Colonic mucosa (tissue), 4 donors: ENCODE measurements at places on chromosomes 12 and 14.

GRCh38 chr12:27901959-27902358, 70.6 kb downstream of the PTHLH start:
- DNase-seq, result no peak

DNA sequence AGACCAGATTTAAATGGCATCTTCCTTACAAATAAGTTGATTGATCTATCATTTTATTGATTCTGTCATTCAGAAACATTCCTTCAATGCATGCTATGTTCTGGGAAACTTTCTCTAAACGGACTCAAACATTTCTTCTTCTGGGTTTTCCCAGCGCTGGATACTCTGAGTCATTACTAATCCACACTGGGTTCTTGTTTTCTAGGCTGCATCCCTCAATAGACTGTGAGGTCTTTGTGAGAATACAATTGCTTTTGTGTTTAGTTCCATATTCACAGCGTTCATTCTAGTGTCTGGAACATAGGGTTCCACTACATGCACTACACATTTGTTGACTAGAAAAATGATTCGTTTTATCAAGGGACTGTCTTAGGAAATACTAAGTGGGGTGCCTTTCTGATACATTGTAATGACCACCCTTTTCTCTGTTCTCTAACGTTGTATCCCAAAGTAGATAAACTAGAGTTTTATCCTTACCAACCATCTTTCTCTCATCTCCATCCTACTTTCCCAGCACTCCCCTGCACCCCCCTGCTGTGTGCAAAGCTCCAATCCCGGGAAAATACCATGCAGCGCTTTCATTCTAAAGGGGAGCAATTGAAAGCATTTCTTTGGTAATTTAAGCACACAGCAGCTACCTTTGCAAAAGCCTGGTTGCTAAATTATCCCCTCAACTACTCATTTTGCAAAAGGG, 878.7 kb downstream of the DIO2 start:
- DNase-seq, result no peak

DNA sequence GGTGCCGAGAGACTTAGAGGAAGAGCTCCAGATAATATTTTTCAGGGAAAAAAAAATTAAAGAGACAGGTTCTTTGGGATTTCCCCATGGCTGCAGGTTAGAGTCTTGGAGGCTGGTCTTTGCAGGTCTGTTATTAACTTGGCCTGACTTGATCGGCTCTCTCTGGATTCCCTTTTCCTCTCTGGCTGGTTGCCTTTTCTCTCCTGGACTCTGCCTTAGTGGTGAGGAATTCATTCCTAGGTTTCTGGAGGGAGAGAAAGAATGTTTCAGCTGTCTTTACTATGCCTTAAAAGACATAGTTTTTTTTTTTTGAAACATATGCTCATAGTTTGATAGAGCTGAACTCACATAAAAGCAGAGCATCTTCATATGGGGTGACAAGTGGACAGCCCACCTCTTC, 336.3 kb downstream of the BMP4 start:
- no peak for DNase-seq

DNA sequence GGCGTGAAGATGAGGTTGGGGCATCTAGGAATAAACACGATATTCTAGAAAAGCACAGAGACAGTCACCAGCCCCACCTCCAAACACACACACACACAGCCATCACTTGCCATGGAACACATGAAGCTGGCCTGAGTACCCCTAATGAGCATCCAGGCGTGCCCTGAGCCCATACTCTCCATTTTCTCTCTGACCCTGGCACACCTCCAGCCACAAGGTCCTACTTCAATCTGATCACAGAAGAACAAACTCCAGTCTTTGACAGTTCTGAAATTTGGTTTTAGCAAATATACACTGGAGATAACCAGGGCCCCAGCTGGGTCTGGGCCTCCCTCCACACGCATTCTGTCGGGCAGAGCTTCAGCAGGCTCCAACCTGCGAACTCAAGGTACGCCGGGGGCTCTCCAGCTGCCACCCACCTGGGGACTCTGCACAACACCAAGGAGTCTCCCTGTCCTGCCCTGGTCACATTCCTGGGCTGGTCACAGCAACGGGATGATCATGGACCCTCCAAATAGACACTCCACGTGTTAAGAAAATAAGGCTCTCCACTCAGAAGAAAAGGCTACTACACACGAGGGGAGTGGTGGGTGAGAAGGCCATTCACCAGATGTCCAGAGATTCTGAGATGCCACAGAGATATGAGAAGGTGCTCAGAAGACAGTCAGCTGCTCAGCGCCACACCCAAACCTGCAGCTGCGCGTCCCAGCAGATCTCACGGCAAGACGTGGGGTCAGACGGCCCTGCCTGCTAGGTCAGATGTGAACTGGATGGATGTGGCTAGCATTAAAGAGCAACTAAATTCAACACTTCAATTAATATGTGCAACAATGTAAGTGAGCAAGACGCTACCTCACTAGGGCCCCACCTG, 57.0 kb upstream of the PNMA1 start:
- DNase-seq, result no peak

DNA sequence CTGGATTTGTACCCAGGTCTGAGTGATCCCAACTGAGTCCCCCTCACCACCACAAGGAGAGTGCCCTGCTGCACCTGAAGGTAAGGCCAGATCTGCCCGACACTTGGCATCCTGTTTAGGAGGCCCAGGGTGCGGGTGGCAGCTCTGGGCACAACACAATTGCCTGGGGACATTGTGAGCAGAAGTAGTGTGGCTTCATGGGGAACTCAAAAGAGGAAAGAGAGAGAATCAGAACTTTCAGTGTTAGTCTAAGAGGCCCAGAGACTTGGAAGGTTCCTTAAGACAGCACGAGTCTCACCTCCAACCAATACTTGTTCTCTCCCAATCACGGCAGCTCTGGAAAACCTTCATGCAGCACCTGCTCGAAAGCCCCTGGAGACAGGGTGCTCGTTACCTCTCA, 6.6 kb upstream of the SLC8B1 start:
- DNase-seq, result no peak

- no peak for DNase-seq
These were observed 43.2 kb downstream of the ERC1 start for GRCh38 chr12:1034243-1034642.

DNA sequence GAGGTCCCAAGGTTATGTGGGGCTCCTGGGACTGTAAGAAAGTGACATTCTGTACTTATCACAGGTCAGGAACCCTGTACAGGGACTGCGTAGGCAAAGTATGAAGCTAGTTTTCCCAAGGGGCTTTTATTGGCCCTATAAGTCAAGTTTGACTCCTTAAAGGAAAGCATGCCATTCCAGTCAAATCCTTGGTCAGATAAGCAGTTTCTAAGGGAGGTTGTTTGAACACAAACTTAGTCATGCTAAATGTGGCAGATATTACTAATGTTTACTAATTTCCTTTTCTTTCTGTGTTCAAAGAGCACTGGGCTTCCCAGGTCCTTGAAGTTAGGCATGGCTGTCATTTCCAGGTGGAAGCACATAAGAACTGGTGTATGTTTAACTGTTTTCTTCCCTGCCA, 472.4 kb downstream of the ATP23 start:
- DNase-seq, result no peak

- no peak for DNase-seq
These were observed 5.4 kb downstream of the ACAD10 start for GRCh38 chr12:111691262-111691661.

- no peak for DNase-seq
These were observed 185.7 kb downstream of the SOX5 start for GRCh38 chr12:23763724-23764123.

- DNase-seq, result no peak
These were observed 22.9 kb downstream of the SPTSSA start for GRCh38 chr14:34439090-34439489.

DNA sequence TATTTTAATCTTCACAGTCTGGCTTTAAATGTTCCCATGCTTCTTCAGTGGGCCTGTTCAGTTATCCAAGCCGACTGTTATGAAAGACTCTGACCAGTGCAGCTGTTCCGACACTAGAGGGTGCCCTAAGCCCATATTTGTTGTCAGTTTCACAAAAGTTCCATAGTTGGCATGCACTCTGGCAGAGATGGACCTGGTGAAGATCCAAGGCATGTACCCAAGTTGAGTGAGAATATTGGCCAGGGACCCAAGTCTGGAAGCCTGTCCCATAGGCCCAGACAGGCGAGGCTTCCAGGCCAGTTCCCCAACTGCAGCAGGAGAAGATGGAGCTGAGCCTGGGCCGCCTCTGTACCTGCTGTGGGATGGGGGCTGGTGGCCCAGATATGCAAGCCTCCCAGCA, 27.4 kb upstream of the GUCY2C start:
- peak; percentile 71 for DNase-seq

DNA sequence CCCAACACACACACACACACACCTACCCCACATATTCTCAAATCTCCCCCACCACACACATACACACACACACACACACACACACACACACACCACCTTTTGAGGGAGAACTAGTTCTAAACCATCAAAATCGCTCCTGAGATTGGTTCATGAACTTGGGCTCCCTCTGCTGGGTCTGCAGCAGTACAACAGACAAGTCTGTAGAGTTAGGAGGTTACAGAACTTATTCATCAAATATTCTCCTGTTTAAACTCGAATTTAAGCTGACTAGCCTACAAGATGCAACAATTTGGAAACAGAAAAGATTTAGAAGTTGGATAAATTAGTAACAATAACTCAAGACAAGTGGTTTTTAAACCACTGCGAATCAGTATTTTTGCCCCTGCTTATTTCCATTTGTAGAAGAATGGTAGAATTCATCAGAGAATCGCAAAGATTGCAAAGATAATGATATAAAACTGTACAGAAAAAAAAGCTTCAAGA, 136.4 kb upstream of the USP15 start:
- no peak for DNase-seq

- DNase-seq, result no peak
These were observed 3.1 kb downstream of the OTUB2 start for GRCh38 chr14:94029265-94029664.

DNA sequence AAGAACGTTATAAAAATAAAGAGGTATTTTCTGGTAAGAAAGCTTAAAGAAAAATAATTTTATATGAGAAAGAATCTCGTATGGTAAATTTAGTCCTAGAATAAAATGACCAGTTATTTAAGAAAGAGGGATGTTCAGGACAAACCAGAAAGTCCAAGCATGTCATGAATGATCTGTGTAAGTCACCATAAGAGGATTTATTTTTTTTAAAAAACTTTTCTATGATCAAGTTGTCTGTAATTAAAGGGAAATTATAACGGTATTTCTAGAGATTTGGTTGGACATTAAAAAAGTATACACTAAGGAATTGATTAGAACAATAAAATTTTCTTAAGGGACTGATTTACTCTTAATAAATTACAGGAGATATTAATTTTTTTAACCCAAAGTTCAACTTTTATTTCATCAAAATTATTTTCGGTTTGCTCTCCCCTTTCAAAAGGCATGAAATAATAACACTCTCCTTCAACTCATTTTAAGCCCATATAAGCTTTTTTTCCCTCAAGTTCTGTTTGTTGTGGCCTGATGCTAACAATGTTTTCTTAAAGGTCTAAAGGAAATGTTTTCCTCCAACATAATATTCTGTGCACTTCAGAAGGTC, 49.9 kb upstream of the CPSF6 start:
- DNase-seq, result no peak

GRCh38 chr12:122029620-122030423, 8.1 kb downstream of the BCL7A start:
- no peak for DNase-seq

DNA sequence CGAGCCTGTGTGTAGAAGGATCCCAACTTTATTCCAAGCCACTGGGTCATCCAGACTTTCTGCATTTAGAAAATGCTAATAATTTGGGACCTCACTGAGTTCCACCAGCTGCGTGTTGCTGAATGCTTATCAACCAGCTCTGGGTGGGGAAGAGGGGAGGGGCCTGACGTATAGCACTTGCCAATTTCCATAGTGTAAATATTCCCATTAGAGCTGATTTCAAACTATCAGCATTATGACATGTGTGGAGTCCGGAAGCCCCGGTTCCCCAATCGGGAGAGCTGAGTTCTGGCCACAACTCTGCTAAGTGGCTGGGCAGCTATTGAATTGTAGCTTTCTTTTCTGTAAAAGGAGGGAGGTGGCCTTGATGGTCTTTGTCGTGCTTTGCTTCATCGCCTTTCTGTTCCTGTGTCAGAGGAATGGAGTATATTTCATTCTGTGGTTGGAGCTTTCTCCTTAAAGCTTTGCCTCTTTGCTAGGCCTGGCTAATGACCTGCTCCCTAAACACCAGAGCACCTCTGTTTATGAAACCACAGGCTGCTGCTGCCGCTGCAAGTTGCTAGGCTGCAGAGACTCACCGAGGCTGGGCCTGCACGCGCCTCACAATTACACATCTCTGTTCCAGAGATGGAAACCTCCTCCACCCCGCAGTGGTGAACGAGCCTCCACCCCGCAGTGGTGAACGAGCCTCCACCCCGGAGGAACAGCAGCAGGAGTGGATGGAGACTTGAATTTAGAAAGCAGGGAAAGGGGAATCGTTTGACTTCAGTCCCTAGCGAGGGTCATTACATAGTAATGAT, 7.7 kb upstream of the BCL7A start:
- no peak for DNase-seq

DNA sequence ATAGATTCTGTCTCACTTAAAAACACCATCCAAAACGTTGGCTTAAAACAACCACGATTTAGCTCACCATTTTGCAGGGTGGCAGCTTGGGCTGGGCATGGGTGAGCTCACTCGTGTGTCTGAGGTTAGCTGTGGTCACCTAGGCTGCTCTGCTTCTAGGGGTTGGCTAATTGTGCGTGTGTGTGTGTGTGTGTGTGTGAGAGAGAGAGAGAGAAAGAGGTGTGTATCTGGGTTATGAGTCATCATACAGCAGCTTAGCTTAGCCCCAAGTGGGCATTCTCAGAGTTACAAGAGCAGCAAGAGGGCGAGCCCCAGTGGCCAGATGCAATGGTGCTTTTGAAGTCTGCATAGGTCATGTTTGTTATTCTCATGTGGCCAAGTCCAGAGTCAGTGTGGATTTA, 6.0 kb downstream of the FBXW8 start:
- DNase-seq, result peak; percentile 32

DNA sequence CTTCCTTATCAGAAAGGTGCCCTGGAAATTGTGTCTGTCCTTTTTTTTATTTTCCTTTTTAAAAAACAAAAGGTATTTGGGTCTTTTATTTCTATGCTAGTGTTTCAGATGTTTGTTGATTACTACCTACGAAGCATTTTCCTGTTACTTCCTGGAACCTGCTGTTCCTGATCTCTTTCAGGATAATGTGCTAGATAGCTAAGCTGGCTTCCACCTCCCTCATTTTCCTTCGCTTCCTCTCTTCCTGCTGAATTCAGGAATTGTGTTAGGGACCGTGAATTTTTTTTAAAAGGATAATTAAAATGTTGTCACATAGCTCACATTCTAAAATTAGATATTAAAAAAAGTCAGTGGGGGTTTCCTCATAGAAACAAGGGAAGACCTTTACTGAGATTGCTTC, 27.7 kb downstream of the TMTC2 start:
- DNase-seq, result no peak

GRCh38 chr14:28754209-28754985, 12.2 kb upstream of the FOXG1 start:
- peak; percentile 40 for DNase-seq

DNA sequence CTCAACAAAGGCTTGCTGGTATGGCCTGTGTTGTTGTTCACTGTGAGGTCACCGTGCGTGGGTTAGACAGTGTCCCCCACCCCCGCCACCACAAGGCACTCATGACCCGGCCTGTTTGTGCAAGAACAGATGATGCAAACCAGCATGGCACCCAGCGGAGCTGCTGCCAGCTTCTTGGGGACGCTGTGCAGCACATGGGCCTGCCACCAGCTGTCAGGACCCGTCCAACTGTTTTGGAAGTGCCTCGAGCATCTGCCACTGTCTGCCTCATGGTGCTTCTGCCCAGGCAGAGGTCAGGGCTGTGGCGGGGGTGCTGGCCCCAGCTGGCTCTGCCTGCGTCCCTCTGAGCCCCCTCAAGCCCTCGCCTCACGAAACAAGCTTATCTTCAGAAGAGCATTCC, 1.5 kb downstream of the ASB2 start:
- no peak for DNase-seq

GRCh38 chr14:24438223-24439097, 4.1 kb downstream of the SDR39U1 start:
- DNase-seq, result no peak
